CD4-positive, alpha-beta T cell treated with Interleukin-10 for 1 hour (primary cell): ENCODE measurements at places on chromosomes 11 and 22.

- peak; percentile 36 for DNase-seq
Measured at GRCh38 chr11:63882555-63883242, 34.3 kb downstream of the RCOR2 start.

- DNase-seq, result no peak
Measured at GRCh38 chr22:22182218-22182989, 62.2 kb upstream of the VPREB1 start.

- DNase-seq, result no peak
Measured at GRCh38 chr22:46113910-46114517, 36.3 kb upstream of the PPARA start.

DNA sequence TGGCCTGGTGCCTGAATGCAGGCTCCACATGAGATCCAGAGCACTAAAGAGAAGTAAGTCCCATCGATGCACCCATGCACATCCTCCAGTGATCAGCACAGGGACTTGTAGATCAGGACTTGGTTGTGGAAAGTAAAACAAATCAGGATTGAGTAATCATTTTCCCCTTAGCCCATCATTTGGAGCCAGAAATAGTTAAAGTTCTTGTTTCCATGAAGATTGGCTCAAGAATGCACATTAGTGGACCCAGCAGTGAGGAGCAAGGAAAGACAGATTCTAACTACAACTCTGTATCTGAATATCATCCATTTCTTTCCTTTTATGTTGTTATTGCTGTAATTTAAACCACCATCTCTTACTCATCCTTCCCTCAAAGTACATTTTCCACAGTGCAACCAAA is 19.1 kb downstream of the CCDC83 start:
- DNase-seq, result no peak

- DNase-seq, result no peak
Measured at GRCh38 chr11:111836721-111837120, 34.7 kb downstream of the ALG9 start.

GRCh38 chr11:102603091-102603490 is 22.0 kb downstream of the MMP20 start:
- no peak for DNase-seq

DNA sequence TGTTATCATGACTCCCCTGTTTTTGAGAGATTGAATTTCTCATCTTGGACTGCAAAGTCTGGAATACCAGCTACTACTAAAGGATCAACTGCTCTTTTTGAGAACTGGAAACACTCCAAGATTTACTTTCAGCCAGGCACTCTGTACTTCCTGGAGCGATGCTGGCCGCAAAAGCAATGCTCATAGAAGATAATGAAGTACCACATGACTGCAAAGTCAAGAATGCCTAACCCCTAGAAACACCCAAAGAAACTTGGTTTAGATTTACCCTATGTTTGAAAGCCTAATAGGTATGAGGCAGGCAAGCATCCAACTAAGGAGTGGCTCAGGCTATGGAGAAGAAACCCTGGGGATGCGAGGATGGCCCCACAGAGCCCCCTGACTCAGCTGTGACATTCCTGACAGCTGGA is 47.7 kb upstream of the ARHGAP20 start:
- no peak for DNase-seq

- DNase-seq, result no peak
Measured at GRCh38 chr22:48742556-48743343, 1084.9 kb downstream of the BRD1 start.

GRCh38 chr22:36317658-36318271 is 64.8 kb downstream of the APOL1 start:
- no peak for DNase-seq

DNA sequence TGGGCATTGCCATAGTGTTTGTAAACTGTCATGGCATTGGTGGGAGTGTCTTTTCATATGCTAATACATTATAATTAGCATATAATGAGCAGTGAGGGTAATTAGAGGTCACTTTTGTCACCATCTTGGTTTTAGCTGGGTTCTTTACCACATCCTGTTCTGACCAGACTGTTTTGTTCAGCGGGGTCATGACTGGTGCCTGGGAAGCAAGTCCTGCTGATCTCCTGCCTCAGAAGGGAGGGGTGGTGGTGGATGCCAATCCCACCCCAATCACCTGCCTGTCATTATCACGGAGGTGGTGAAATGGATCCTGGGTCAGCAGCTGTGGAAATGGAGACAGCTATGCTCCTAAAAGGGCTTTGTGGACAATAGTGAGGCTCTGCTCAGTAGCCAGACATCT is 31.2 kb downstream of the IL18 start:
- DNase-seq, result no peak

DNA sequence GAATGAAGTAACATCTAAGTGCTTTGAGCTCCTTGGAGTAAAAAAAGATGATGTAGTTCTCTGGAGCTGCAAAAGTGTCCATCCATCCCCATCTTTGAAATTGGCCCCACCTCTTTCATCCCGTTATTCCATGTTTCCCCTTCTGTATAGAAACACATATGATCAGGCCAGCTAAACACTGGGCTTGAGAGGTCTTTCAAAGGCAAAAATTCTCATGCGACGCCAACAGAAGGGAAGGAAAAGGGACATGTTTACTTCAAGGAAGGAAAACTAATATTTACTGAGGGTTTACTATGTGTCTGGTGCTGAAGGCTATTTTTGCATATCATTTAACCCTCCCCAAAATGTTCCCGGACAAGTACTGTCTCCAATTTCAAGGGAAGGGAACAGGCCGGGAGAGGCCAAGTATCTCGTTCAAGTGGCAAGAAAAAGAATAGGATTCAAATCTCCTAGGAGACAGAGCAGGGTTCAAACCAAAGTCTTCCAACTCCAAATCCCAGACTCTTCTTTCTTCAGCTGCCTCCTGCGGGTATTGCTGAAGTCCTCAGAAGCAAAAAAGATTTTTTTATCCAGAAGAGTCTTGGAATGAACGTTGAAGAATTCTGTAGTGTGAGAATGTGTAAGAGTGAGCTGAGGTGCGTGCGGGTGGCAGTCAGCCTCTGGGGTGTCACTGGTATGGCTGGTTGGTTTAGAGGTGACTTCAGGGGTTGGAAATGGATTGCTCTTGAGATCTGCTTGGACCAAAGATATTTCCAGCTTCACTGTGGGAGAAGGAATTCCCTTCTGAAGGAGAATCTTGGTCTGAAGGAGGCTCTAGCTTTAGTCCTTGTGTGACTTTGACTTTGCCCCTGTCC is 10.1 kb downstream of the TECTA start:
- DNase-seq, result no peak

DNA sequence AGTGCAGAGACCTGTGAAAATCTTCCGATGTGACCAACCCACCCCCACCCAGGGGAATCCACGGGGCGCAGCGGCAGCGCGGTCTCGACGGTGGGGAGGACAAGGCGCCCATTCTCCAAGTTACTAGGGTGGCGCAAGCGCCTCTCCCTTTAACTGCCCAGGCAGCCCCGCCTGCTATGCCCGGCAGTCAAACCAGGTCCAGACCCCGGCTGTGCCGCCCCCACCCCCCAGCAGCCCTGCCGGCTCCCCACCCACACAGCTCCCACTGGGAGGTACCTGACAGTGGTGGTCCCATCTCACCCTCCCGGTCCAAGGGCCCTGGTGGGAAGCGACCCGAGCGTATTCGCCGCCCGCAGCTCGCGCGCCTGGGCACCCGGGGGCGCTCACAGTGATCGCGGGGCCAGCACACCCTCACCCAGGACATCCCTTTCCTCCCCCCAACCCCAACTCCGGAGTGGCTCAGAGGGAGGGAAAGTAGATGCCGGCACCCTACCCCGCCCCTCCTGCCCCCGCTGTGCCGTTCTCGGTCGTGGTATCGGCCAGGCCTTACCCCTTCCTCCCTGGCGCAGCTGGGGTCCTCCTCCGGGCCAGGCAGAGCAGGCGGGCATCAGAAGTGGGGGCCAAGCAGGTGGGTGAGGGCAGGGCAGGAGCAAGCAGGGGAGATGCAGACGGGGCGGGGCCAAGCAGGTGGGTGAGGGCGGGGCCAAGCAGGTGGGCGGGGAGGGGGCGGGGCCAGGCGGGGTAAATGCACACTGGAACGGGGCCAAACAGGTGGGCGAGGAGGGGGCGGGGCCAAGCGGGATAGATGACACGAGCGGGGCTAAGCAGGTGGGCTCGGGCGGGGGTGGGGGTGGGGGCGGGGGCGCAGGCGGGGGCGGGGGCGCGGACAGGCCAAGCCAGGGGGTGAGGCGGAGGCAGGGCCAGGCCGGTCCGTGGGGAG is at the start of gene TRPM5:
Gene TRPM5, minus strand, starts transcription at position 634 of the 940 bp plus-strand sequence. CDS start 21,478 bp downstream, outside the sequence.
- DNase-seq, result peak; percentile 76

DNA sequence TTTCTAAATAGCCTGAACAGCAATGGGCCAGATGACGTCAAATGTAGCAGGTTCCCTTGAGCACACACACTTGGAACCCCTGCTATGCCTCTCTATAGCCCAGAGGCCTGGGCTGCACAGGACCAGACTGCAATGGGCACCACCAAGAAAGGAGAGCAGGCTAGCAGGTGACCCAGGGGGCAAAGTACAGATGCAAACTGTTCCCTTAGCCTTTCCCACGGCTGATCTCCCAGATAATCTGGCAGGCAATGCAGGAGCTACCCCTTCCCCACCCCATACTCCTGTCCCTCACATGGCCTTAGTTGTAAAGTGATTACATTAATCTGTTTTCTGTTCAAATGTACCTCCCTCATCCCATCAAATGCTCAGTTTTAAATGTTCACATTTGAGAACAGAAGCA is 41.3 kb downstream of the SMCO4 start:
- no peak for DNase-seq

DNA sequence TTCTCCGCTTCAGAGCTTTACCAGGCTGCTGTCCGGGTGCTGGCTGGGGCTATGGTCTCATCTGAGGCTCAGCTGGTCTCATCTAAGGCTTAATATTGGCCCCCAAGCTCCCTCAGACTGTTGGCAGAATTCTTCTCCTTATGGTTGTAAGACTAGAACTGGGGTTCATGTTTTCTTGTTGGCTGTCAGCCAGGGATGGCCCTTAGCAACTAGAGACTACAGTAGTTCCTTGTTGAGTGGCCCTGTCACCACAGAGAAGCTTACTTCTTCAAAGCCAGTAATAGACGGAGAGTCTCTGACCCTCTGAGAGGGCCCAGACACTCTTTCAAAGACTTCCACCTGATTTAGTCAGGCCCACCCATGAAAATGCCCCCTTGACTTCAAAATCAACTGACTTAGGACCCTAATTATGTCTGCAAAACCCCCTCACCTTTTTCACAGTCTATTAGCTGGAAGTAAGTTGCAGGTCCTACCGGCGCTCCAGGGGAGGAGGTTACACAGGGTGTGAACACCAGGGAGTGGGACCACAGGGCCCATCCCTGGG is 24.2 kb upstream of the TREH start:
- DNase-seq, result no peak

DNA sequence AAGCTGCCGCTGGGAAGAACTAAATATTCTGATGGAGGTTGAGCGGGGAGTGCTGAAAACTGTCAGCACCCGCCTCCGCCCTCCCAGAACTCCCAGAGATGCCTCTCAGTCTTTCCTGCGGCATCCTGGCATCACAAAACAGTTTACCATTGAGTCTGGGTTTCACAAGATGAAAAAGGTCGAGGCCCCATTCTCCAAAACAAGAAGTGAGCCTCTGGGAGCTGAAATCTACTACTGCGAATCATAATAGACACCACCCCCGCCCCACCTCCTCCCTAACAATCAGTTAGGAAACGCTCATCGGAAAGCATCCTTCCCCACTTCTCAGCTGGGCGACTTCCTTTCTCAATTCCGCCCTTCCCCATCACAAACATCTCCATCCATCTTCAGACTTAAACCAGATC is 1.0 kb downstream of the SUN2 start:
- peak; percentile 38 for DNase-seq

DNA sequence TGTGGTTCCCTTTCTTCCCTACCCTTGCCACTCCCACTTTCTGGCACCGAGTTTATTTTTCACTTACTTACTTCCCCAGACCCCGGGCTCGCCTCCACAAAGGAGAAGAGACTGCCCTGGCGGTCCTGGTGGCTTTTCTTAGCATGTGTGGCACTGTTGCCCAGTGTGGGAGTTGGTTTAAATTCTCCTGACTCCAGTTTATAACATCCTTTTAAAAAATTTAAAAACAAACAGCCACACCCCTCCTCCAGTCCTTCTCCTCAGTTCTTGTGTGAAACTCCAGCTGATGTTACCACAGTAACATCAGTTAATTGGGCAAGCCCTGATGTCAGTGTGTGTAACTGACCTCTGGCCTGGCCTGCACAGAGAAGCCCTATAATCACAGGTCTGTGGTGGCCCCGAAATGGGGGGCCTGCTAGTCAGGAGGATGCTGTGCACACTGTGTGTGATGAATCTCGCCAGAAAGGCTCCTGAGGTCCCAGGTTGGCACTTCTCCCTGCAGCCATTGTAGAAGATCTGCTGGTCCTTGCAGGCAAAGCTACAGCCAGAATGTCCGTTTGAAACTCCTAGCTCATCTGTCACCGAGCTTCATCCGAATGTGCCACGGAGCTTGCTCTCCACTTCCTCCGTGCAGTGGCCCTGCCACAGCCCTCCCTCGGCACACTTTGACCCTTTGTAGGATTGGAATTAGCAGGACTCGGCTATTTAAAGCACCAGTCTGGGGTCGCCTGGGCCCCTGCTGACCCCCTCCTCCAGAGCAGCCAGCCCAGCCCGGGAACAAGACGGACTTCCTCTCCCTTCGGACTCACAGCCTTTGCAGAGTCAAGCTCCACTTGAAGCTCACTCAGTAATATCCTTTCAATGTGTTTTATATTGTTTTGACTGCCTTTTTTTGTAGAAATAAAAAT is 7.6 kb downstream of the YDJC start:
- no peak for DNase-seq

- peak; percentile 81 for DNase-seq
Measured at GRCh38 chr11:20363500-20364340, at the start of gene HTATIP2. HTATIP2 (plus strand) TSS chr11:20363714; CDS start chr11:20364238, 524 bp downstream.

DNA sequence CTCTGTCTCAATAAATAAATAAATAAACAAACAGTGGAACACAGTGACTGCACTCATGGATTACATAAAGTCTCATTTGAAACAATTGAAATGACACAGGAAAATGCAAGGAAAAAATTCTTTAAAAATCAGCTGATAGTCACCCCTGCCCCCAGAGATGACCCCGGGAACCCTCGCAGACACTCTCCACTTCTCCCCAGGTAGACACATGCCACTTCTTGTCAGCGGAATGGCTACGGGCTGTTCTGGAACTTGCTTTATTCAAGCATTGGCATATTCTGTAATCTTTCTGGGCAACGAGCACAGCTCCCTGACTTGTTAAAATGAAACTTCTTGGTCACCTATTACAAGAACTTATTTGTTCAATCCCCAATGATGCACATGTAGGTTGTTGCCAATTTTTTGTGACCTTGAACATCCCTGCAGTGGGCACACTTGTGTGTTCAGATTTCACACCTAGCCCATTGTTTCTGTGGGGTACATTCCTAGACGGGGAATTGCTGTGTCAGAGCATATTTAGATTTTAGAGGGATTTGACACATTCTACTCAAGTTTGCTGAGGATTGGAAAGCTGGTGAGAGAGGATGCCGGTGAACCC is 32.8 kb downstream of the MYEOV start:
- DNase-seq, result no peak

GRCh38 chr22:25354456-25354855 is 135.0 kb downstream of the CRYBB2 start:
- no peak for DNase-seq
